Glutamatergic neuron (in vitro differentiated cells): ENCODE measurements at places on chromosomes 6 and 20. TPM values are rescaled to one million over a fixed set of nuclear protein-coding genes. Genes with fewer than 3 reads are reported as not detected.

The GSTA4 gene
- 81.1 TPM for total RNA-seq

The NDUFAF5 gene
- total RNA-seq: 51.2 TPM

The SOX4 gene
- total RNA-seq: 269 TPM

The PACSIN1 gene
- total RNA-seq: 0.47 TPM

The LAMA2 gene
- total RNA-seq: 2.4 TPM

The COMMD7 gene
- 71.5 TPM for total RNA-seq

The EYA2 gene
- 94.1 TPM for total RNA-seq

The SLC17A3 gene
- total RNA-seq: not detected

The FILIP1 gene
- 0.69 TPM for total RNA-seq

The SH3BGRL2 gene
- total RNA-seq: 47.2 TPM

DNA sequence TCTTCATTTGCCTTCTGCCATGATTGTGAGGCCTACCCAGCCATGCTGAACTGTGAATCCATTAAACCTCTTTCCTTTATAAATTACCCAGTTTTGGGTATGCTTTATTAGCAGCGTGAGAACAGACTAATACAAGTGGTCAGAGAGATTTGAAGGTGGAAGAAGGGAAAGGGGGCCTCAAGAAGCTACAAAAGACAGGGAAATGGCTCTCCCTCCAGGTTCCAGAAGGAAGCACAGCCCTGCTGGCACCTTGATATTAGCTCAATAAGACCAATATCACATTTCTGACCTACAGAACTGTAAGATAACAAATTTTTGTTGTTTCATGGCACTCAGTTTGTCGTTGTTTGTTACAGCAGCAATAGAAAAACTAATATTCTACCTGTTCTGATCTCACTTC is 536.5 kb upstream of the MARCKS start:
- H3K4me3 ChIP-seq: no peak overlapping the region
- no peak overlapping the region for H3K27ac ChIP-seq
- no peak for DNase-seq
- peaks cover 29% of the 10 kb centered on the region for H3K4me1 ChIP-seq
- no peaks in the 10 kb centered on the region for H3K27me3 ChIP-seq
- H3K36me3 ChIP-seq: no peaks in the 10 kb centered on the region

- no peaks in the 10 kb centered on the region for H3K36me3 ChIP-seq
- H3K4me3 ChIP-seq: peak overlapping the region; percentile 57
- peak; percentile 41 for DNase-seq
- H3K27ac ChIP-seq: peak overlapping the region; percentile 80
Observed at GRCh38 chr6:7137335-7138045, 29.7 kb downstream of the RREB1 start.

DNA sequence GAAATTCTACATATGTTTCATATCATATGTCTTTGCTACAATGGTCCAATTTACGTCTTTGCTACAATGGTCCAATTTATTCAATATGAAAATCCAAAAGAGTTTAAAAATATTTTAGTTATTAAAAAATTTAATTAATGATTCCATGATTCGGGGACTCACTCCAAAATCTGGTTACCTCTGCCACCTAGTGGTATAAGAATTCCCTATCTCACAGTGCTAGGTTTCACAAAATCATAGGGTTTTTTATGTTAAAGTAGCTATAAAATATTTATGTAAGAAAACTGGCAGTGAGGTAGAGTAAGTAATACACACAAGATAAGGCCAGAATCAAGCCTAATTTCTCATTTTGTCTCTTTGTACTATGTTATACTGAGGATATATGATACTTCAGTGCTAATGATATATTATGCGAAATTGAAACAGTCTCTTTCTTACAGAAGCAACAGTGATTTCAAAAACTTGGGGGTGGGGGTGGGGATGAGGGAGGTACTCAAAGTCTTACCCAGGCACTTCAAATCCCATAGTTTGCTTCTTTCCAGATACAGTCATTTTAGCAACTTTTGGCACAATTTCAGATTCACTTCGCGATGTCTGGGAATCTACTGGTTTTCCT is 52.3 kb downstream of the HBS1L start:
- H3K4me3 ChIP-seq: no peak overlapping the region
- H3K27me3 ChIP-seq: no peaks in the 10 kb centered on the region
- no peak overlapping the region for H3K27ac ChIP-seq
- peaks cover under 1% of the 10 kb centered on the region for H3K4me1 ChIP-seq
- no peak for DNase-seq

DNA sequence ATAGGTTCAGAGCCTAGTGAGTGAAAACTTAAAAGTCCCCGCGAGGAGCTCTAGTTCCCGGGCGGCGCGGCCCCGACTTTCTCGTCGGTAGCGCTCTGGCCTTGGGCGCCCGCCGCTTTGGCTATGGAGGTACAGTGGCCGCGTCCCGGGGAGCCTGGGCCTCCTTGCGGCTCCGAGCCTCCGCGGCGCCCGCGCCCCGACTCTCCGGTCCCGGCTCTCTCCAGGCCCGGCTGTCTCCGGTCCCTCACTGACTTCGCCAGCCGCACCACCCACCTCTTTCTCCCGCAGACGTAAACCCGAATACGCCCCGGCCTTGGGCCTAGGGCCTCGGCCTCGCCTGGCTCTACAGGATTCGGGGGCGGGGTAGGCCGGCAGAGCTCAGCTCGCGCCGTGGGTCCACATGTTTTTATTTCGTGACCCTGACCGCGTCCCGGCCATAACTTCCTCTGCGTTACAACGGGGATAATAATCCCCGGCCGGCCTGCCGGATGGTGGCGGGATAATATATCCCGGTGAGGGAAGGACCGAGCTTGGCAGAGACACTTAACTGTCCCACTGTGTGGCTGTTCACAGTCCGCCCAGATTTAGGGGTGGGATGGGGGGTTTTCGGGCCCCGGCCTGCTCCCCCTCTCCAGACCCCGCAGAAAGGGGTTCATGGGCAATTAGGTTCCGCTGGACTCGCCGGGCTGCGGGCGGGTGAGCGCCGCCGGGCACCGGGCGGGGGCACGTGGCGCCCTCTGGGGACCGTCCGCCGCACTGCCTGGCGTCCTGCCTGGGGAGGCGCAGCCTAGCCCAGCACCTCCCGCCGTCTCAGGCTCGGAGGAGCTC is 10.0 kb upstream of the TBX18 start:
- H3K4me3 ChIP-seq: peak overlapping the region; percentile 85
- H3K27ac ChIP-seq: no peak overlapping the region
- no peaks in the 10 kb centered on the region for H3K36me3 ChIP-seq
- peaks cover 26% of the 10 kb centered on the region for H3K27me3 ChIP-seq
- H3K4me1 ChIP-seq: peaks cover 6% of the 10 kb centered on the region

DNA sequence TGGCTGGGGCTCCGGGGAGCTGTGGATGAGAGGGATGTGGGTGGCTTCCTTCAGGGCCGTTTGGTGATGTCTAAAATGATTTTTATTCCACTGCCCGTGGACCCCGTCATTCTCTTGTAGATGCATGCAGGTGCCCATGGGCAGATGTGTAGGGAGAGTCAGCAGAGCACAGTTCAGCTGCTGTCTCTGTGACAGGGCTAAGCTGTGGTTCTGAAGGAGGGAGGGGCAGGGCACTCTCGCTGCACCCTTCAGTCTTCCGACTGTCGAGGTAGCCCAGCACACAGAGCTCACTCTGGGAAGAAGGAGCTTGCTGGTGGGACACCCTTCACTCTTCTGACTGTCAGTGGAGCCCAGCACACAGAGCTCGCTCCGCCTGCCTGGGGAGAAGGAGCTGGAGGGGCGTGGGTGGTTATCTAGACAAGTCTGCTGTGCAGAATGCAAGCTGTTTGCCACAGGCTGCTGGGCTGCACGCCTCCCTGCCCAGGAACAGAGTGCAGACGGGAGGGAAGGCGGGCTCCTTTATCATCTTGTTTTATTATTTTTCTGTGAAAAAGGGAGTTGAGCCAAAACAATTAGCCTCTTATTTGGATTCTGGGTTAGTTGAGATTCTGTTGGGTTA is 28.4 kb upstream of the ADRM1 start:
- H3K4me3 ChIP-seq: no peak overlapping the region
- peaks cover 18% of the 10 kb centered on the region for H3K4me1 ChIP-seq
- peaks cover 13% of the 10 kb centered on the region for H3K27me3 ChIP-seq
- DNase-seq: no peak

- H3K27me3 ChIP-seq: no peaks in the 10 kb centered on the region
- no peaks in the 10 kb centered on the region for H3K4me1 ChIP-seq
- no peaks in the 10 kb centered on the region for H3K36me3 ChIP-seq
- no peak overlapping the region for H3K4me3 ChIP-seq
Observed at GRCh38 chr6:130314271-130314670, 51.5 kb upstream of the TMEM200A start.

GRCh38 chr6:12047304-12047703 is 35.2 kb downstream of the HIVEP1 start:
- H3K4me3 ChIP-seq: no peak overlapping the region
- peaks cover 6% of the 10 kb centered on the region for H3K4me1 ChIP-seq
- H3K36me3 ChIP-seq: no peaks in the 10 kb centered on the region
- no peak for DNase-seq
- peaks cover 3% of the 10 kb centered on the region for H3K27me3 ChIP-seq

- H3K27ac ChIP-seq: peak overlapping the region; percentile 55
- DNase-seq: peak; percentile 79
- H3K4me1 ChIP-seq: peaks cover 30% of the 10 kb centered on the region
- no peaks in the 10 kb centered on the region for H3K36me3 ChIP-seq
Observed at GRCh38 chr6:99151634-99152346, 197.7 kb downstream of the FAXC start.

DNA sequence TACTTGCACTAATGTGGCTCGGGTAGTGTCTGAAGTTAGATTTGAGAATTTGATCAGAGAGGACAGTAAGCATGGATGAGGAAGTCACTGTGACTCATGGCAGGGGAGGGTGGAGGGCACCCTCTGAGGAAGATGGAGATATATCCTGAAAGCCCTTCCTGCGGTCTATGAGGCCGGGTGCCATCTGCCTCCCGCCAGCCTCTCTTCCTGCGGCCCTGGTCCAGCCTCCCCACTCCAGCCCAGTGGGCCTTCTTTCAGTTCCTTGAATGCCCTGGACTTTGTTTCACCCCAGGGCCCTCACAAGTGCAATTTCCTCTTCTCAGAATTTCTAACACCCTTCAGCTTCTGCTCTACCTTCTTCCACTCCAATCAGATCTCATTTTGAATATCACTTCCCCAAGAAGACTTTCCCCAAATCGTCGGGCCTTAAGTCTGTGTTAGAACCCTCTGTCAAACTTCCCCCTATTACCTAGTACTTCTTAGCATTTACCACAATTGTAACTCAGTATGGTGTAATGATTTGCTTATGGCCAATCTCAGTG is 20.2 kb upstream of the TNFAIP3 start:
- no peak overlapping the region for H3K4me3 ChIP-seq
- no peaks in the 10 kb centered on the region for H3K36me3 ChIP-seq
- DNase-seq: no peak
- no peaks in the 10 kb centered on the region for H3K4me1 ChIP-seq

- H3K36me3 ChIP-seq: no peaks in the 10 kb centered on the region
- DNase-seq: no peak
- no peak overlapping the region for H3K4me3 ChIP-seq
- no peaks in the 10 kb centered on the region for H3K4me1 ChIP-seq
Observed at GRCh38 chr6:52489881-52490280, 69.7 kb downstream of the EFHC1 start.

DNA sequence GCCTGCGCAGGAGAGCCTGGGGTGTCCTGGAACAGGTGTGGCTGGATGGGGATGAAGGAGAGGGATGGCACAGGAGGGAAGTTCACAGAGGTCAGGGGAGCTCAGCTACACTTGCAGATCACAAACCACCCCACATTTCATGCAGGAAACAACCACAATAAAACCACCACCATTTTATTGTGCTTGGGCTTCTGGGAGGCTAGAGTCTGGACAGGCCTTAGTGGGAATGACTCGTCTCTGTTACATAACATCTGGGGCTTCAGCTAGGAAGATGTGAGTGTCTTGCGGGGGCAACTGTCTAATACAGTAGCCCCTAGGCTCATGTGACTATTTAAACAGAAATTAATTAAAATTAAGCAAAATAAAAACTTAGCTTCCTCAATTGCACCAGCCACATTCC is 33.4 kb downstream of the SNX5 start:
- H3K4me1 ChIP-seq: peaks cover 17% of the 10 kb centered on the region
- H3K4me3 ChIP-seq: no peak overlapping the region
- H3K27me3 ChIP-seq: no peaks in the 10 kb centered on the region
- H3K36me3 ChIP-seq: peaks cover 4% of the 10 kb centered on the region

- no peak for DNase-seq
- no peaks in the 10 kb centered on the region for H3K36me3 ChIP-seq
- no peak overlapping the region for H3K4me3 ChIP-seq
- no peaks in the 10 kb centered on the region for H3K4me1 ChIP-seq
Observed at GRCh38 chr6:143361536-143362191, 88.8 kb downstream of the ADAT2 start.

DNA sequence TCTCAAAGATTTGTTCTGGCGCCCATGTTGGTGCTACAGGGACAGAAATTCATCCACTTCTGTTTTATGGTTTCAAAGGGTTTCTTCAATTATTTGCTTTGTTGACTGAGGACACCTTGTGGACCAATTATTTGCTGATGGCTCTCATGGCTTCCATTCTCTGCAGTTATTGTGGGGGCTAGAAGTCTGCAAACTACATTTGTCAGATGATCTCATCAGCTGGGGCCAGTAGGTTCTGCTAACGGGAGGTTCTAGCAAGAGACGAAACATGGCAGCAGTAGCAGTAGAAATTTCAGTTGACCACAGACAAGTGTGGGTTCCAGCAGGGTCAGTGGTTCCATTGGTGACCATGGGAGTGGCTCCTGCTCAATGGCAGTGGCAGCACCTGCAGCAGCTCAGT is 72.8 kb upstream of the BLCAP start:
- H3K27ac ChIP-seq: no peak overlapping the region
- DNase-seq: no peak
- peaks cover 7% of the 10 kb centered on the region for H3K36me3 ChIP-seq
- peaks cover 2% of the 10 kb centered on the region for H3K27me3 ChIP-seq
- H3K4me3 ChIP-seq: no peak overlapping the region

GRCh38 chr6:20153194-20153593 is 59.1 kb downstream of the MBOAT1 start:
- no peaks in the 10 kb centered on the region for H3K36me3 ChIP-seq
- no peaks in the 10 kb centered on the region for H3K4me1 ChIP-seq
- no peaks in the 10 kb centered on the region for H3K27me3 ChIP-seq
- H3K4me3 ChIP-seq: no peak overlapping the region
- no peak overlapping the region for H3K27ac ChIP-seq
- DNase-seq: no peak

DNA sequence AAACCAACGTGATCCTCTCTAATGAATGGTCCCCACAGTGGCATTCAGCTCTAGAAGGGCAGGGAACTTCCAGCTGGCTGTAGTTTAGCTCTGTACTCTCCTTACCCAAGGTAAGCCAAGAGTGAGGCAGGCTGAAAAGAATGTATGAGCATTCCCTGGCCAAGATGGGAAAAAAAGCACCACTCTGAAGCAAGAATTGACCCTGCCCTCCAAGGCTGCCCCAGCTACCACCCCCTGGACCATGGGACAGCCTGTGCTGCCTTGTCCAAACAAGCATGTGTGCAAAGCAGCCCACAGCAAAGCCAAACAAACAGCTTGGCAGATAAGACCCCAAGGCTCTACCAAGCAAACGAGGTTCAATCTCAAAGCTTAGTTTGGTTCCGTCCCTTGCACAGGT is 73.9 kb downstream of the GFOD1 start:
- H3K4me3 ChIP-seq: no peak overlapping the region
- H3K4me1 ChIP-seq: peaks cover 10% of the 10 kb centered on the region
- no peak for DNase-seq
